ENCODE measurements at places on chromosomes 1 and 21. TPM values are rescaled to one million over a fixed set of nuclear protein-coding genes. Genes with fewer than 3 reads are reported as not detected.

GRCh38 chr1:235280467-235280866, 47.5 kb downstream of the ARID4B start:
- no peak for DNase-seq

DNA sequence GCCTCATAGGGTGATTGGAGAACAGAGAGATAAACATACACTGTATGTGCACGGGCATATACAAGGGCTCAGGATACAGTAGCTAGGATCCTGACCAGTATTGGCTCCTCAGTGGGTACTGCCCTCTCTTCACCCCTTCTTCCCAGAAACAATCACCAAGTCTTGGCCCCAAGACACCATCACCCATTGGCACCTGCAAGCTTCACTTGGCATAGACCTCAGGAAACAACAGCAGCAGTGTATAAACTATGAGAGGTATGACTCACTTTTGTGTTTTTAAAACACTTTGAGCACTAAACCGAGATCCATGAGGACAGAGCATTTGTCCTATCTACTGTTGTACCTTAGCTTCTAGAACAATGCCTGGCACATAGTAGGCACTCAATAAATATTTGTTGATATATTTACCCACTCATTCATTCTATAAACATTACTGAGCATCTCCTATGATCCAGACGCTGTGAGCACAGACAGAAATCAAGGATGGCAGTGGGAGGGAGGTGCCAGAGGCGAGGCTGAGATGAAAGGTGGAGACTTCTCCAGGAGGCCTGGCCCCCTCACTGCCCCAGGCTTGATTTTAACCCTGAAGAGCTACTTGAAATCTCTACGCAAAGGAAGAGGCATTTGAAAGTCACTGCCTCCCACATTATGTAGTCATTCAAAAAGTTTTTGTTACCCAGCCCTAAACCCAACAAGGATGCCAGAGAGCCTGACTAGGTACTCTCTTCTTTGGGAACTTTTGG, 95.2 kb downstream of the CAMK2N1 start:
- DNase-seq = no peak

GRCh38 chr1:239835946-239836440, 255.7 kb upstream of the FMN2 start:
- no peak for DNase-seq

- peak; percentile 22 for DNase-seq
Observed at GRCh38 chr1:233183226-233184020, 112.1 kb downstream of the PCNX2 start.

GRCh38 chr1:70504176-70504820, 93.2 kb downstream of the CTH start:
- no peak for DNase-seq

DNA sequence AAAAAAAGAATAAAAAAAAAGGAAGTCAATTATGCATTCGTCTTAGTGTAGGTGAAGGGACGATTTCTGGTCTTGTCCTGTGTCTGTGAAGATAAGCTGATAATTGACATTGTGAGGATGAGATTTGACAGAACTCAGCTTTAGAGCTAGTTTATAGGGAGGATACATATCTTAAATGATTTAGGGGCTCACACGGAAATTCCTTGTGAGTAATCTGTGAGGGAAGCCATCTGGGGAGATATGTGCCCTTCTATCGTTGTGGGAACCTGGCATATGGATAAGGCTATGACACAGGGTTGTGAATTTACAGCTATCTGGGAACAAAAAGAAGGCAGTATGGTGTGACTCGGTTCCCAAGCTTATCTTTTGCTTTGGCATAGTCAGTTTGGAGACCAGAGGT, 71.1 kb downstream of the RABGAP1L start:
- DNase-seq = no peak

GRCh38 chr1:104084380-104084779, 334.7 kb downstream of the AMY1C start:
- no peak for DNase-seq

Gene RGS4
- total RNA-seq = not detected

Gene FTCD
- total RNA-seq = not detected

Gene AQP10
- 0.13 TPM for total RNA-seq

Gene RBM34
- total RNA-seq = 60.6 TPM

Gene GBP7
- not detected for total RNA-seq

Measured in bronchial epithelial cell (primary cell).